ENCODE measurements at places on chromosomes 16 and 17. TPM values are rescaled to one million over a fixed set of nuclear protein-coding genes. Genes with fewer than 3 reads are reported as not detected.

DNA sequence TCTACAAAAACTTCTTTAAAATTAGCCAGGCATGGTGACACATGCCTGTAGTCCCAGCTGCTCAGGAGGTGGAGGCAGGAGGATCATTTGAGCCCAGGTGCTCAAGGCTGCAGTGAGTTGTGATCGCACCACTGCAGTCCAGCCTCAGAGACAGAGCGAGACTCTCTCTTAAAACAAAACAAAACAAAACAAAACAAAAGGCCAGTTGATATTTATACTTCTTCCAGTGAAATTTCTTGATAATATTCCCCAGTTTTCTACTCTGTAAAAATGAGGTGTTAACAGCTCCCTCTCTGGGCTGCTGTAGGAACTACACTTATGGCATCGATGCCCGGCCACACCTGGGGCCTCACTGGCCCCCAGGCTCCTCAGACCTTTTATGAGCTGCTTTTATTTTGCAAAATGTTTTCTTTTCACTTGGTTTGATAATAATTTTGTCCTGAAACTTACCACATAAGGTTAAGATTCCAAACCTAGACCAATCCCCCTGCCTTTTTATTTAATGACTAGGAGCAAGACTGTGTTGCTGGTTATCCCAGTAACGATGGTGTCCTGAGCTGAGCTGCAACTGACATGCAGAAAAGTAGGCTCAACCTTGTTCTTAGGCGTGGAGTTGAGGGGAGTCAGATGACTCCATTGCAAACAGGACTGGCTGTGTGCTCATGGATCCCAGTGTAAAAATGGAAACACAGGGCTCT lies 17.6 kb downstream of the MAPK8IP3 start:
- peak; percentile 78 for DNase-seq

DNA sequence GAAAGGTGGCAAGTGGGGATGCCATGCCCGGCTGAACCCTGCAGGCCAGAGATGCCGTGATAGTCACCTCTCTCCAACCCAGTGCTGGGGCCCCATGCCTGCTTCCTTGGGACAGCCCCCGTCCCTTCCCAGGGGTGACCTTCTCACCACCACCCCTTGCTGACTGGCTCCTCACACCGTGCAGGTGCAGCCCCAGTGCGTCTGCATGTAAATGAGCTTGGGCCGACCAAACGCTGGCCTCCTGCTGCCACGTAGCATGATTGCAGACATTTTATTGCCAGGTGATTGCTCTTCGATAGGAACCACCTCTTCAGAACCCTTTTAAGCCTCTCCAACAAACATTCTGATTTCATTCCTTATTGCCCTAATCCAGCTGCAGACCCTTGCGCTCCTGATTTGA lies 32.5 kb downstream of the ASIC2 start:
- no peak for DNase-seq

The TERB1 gene
- 0.08 TPM for polyA plus RNA-seq

- DNase-seq: peak; percentile 56
These were observed 14.1 kb upstream of the DNAI2 start for GRCh38 chr17:74259667-74260524.

GRCh38 chr16:13829697-13830299 lies 90.2 kb upstream of the ERCC4 start:
- no peak for DNase-seq

GRCh38 chr16:24689128-24689527 lies 40.3 kb upstream of the TNRC6A start:
- DNase-seq: peak; percentile 64

The NOS2 gene
- not detected for polyA plus RNA-seq

GRCh38 chr16:84052071-84052622 lies 9.6 kb upstream of the SLC38A8 start:
- DNase-seq: no peak

- peak; percentile 89 for DNase-seq
These were observed 2.2 kb upstream of the NTN3 start for GRCh38 chr16:2468725-2469398.

DNA sequence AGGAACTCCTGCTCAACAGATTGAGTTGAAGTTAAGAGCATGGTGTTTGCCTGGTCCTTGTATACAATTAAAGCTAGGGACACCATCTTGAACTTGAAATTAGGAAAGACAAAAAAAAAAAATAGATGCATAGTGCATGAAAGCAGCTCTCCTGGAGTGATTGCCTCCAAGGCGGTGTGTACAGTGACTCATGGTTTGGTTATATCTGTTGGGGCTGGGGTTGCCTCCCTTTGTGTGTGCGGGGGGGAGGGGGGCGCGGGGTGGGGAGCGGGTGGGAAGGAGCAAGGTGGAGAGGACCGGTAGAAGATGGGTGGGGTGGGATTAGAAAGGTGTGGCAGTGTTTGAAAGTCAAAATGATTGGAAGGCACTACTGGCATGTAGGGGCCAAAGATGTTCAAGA lies 3.4 kb downstream of the TMED6 start:
- no peak for DNase-seq

Measured in SK-N-SH (cell line).